ENCODE measurements at places on chromosomes 2 and 18. TPM values are rescaled to one million over a fixed set of nuclear protein-coding genes. Genes with fewer than 3 reads are reported as not detected.

CREG2 gene
- total RNA-seq, result not detected

DNA sequence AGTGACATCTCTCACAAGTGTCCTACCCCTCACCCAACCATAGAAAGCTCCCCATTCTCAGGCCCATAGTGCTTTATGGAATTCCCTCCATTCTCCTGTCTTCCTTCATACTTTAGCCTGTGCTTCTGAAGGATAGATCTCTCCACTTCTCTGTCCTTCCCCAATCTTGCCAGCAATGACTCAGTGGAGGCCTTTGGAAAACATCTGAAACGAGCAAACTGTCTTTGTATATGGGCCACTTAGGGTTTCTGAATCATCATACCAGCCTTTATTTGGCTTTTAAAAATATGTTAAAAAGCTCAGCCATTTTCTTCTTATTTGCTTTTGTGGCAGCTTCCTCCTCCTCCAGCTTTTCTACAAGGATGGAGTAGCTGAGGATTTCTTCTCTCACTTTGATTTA is 65.6 kb upstream of the ZNF385B start:
- no peaks in the 10 kb centered on the region for H3K36me3 ChIP-seq
- H3K27ac ChIP-seq, result no peak overlapping the region

DNA sequence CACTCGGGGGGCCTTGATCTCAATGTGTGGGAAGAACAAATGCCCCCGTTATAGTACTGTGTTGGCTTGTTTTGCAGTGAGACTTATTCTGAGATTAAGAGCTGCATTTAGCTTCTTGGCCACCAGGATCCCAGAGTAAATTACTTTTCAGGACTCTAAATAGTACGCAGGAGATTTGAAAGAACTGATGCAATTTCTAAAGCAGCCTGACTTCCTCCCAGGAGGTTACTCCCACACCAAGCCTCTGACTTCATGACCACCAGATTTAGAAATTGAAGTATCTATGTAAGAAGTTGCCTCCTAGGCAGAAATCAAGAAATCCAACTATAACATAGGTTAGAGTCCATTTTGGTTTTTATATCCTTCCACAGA is 67.0 kb downstream of the FEZ2 start:
- no peaks in the 10 kb centered on the region for H3K27me3 ChIP-seq
- no peak overlapping the region for H3K4me3 ChIP-seq
- no peak overlapping the region for H3K27ac ChIP-seq
- no peaks in the 10 kb centered on the region for H3K36me3 ChIP-seq
- no peaks in the 10 kb centered on the region for H3K4me1 ChIP-seq

DNA sequence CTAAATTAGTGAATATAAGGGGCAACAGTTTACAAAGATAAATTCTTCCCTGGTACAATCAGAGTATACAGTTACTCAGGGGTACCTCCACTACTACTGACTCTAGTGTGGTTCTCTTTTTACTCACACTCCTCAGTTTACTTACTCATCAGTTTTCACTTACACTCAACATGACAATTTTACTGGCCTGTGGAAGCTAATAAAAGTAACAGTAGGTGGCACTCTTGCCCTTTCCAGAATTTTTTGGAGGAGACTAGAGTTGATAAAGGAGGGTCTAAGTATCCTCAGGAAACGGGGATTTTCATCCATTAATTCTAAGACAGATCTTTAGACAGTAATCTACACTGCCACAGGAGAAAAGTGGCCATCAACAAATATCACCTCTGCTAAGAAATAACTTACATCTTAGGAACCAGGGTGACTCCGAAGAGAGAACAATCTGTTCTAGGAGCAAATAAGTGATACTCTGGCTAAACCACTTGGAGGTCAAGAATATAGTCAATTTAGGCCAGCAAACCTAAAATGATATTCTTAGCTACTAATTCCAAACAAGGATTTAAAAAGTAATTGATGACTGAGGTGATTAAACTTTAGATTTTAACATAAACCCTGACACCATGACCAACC is 61.3 kb downstream of the ATL2 start:
- no peak for DNase-seq
- H3K27ac ChIP-seq, result no peak overlapping the region
- H3K4me3 ChIP-seq, result no peak overlapping the region
- no peaks in the 10 kb centered on the region for H3K4me1 ChIP-seq

- no peak overlapping the region for H3K4me3 ChIP-seq
- H3K36me3 ChIP-seq, result no peaks in the 10 kb centered on the region
- no peak overlapping the region for H3K27ac ChIP-seq
- no peak for DNase-seq
These were observed 35.1 kb upstream of the RASGRP3 start for GRCh38 chr2:33441235-33441810.

DNA sequence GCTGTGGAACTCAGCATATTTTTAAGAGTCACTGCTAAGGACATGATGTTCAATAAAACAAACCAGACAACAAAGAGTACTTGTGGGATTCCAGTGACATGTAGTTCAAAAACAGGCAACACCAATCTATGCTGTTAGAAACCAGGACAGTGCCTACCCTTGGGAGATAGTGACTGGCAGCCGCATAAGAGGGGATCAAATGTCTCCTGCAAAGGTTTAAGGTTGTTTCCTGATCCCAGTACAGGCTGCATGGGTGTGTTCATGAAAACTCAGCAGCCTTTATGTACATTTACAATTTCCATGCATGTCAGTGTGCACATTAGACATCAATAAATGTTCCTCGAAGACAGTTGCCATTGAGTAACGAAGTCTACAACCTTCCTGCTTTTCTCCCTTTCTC is 183.8 kb downstream of the PID1 start:
- no peaks in the 10 kb centered on the region for H3K27me3 ChIP-seq
- H3K27ac ChIP-seq, result peak overlapping the region; percentile 62
- DNase-seq, result no peak
- peaks cover 3% of the 10 kb centered on the region for H3K4me1 ChIP-seq
- H3K4me3 ChIP-seq, result no peak overlapping the region
- H3K36me3 ChIP-seq, result no peaks in the 10 kb centered on the region

DNA sequence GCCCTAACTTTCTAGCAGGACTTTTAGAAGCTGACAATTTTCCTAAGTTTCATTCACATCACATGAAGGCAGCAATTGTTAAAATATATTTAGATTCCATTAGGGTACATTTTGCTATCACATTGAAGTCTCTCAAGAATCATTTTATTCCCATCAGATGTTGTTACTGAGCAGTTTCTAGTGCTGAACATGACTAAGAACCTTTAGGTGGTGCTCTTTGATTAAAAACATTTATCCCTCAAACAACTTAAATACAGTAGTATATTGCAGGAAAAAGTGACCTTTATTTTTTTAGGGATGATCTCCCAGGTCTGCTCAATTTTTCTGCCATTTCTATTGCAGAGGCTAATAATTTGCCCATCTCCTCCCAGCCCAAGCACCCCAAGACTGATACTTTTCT is 22.9 kb upstream of the NARS1 start:
- no peak for DNase-seq
- no peak overlapping the region for H3K27ac ChIP-seq
- no peak overlapping the region for H3K4me3 ChIP-seq
- no peaks in the 10 kb centered on the region for H3K4me1 ChIP-seq
- peaks cover 20% of the 10 kb centered on the region for H3K36me3 ChIP-seq

DNA sequence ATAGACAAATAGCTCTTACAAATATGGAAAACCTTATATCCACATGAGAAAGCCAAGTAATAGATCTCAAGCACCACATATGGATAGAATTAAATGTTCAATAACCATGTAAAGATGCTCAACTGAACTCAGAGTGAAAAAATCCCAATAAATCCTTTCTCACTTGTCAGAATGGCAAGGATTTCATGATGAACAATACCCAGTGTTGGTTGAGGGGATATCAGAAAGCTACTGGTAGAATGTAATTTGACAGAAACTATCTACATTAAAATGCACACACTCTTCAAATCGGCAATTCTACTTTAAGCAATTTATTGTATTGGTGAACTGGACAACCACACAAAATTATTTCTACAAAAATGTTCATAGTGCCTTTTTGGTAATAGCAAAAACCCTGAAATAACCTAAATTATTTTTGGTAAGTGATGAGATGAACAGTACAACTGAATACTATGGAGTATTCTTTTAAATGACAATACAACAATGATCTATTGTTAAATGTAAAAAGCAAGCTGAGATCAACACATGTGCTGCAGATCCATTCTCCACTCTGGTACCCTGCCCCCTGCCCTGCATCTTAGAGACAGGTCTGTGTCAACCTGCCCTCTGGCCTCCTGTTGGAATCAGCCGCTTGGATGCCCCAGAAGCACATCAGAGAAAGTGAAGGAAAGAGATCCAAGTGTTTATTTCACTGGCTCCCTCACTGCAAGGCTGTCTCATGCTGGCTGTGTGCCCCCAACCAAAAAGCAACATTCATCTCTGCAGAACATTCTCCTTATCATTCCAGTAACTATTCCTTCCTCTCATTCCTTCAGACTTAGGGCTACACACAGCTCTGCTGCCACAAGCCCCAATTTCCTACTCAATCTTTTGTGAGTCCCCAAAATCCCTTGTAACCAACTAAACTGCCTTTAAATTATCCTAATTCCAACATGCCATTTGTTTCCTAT is 442.5 kb downstream of the LRATD1 start:
- no peak overlapping the region for H3K4me3 ChIP-seq
- DNase-seq, result no peak
- H3K27me3 ChIP-seq, result no peaks in the 10 kb centered on the region
- no peaks in the 10 kb centered on the region for H3K36me3 ChIP-seq
- H3K4me1 ChIP-seq, result no peaks in the 10 kb centered on the region
